Stimulated activated CD4-positive, alpha-beta T cell treated with anti-CD3 and anti-CD28 coated beads, Interleukin-12 subunit alpha, Interleukin-12 subunit beta, amount 100 ng/mL, for 24 hours (primary cell): ENCODE measurements at places on chromosomes 4 and X.

DNA sequence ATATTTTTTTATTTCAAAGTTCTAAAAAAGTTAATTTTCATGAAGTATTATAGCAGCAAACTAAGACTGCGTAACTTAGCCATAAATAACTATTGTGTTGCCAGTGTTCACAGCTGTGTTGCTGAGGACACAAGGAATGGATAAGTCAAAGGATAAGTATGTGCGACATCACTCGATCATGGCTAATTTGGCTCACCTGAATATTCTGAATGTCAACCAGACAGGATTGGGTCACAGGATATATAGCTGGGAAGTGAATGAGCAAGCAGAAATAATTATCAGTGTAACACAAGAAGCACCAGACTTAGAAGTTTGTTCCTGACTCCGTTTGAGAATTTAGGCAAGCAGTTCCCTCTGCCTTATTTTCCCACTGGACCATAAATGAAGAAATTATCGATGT, 33.9 kb downstream of the PRDM8 start:
- no peak for DNase-seq

GRCh38 chr4:25058796-25059195, 28.1 kb upstream of the LGI2 start:
- DNase-seq: no peak

DNA sequence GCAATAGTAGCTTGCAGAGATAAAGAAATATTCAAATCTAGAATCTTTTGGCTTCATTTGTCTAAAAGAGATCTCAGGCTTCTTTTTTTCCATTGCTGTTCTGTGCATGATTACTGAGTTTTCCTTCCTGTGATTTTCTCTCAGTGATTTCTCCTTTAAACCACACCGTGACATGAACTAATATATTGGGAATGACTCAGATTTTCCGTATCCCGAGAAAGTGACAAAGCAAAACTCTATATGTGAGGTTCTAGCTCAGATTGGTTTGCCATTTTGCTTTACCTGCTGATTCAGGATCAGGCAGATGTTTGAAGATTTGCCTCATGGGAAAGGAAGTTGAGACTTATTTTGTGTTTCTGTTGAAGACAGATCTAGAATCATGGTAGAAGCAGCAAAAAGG, 59.4 kb downstream of the MTHFD2L start:
- DNase-seq: no peak

GRCh38 chr4:184387351-184387750, 87.0 kb downstream of the IRF2 start:
- DNase-seq: no peak

- no peak for DNase-seq
Measured at GRCh38 chr4:150280081-150280895, 202.0 kb downstream of the DCLK2 start.

GRCh38 chr4:141497627-141498026, 138.8 kb upstream of the IL15 start:
- no peak for DNase-seq

DNA sequence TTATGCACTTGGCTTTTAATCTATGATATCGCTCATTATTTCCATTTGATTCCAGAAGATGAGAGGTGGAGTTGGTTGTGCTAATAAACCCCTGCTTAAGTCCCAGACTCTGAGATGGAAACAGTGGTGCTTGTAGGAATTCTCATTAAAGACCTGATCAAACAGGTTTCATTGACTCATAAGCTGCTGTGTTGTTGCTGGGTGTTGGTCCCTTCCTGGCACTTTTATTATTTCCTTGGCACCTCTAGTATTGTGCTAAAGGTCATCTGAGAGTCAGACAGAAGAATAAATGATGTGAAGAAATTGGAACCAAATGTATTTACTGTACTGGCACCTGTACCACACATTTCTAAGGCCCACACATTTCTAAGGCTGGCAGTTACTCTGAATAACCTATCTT, 544.7 kb upstream of the NR3C2 start:
- DNase-seq: no peak
